Smooth muscle cell of the umbilical artery (primary cell): ENCODE measurements at places on chromosomes 3 and 15. TPM values are rescaled to one million over a fixed set of nuclear protein-coding genes. Genes with fewer than 3 reads are reported as not detected.

Gene GHSR
- not detected in 2 replicates for total RNA-seq

Gene MCTP2
- 25.3 and 57.9 TPM in 2 replicates for total RNA-seq

Gene NXPE3
- total RNA-seq = 27.3 and 39.5 TPM in 2 replicates

Gene PRTG
- total RNA-seq = 1.2 and 1.3 TPM in 2 replicates

Gene ARHGEF26
- 2.1 and 3.6 TPM in 2 replicates for total RNA-seq

Gene PLSCR2
- not detected in 2 replicates for total RNA-seq

Gene TRH
- total RNA-seq = not detected in 2 replicates

Gene COLQ
- 0.23 and 0.30 TPM in 2 replicates for total RNA-seq
